ENCODE measurements at places on chromosomes 11 and 22.

DNA sequence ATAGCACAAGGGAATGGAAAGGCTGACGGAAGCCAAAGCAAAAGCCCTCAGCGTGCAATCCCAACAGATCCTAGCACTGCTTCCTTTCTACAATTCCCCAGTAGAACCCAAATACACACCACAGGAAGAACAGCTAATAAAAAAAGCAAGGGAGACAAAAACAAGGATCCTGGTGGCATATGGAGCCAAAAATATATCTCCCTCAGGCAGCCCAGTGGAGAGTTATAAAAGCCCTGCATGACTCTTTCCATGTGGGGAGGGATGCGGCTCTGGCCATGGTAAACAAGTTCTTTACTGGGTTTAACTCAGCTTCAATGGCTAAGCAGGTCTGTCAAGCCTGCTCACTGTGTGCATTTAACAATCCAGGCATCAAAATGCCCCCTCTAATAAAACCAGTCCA, 88.1 kb downstream of the PIWIL4 start:
- no peak for DNase-seq

DNA sequence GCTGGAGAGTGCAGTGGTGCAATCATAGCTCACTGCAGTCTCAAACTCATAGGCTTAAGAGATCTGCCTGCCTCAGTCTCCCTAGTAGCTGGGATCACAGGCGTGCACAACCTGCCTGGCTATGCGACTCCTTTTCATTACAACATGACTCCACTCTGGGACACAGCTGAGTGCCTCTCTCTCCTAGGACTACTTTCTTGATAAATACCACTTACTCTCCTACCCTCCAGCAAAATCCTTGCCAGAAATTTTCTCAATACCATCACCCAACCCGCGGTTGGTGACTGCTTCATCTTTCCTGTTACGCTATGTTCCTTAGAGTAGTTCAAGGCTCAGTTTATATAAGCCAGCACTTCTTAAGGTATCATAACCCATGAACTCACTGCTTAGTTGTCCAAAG, 26.9 kb downstream of the ARFGAP3 start:
- no peak for DNase-seq

GRCh38 chr11:32353884-32354283, 81.5 kb downstream of the WT1 start:
- no peak for DNase-seq

GRCh38 chr11:35257281-35257680, 118.3 kb downstream of the CD44 start:
- no peak for DNase-seq

DNA sequence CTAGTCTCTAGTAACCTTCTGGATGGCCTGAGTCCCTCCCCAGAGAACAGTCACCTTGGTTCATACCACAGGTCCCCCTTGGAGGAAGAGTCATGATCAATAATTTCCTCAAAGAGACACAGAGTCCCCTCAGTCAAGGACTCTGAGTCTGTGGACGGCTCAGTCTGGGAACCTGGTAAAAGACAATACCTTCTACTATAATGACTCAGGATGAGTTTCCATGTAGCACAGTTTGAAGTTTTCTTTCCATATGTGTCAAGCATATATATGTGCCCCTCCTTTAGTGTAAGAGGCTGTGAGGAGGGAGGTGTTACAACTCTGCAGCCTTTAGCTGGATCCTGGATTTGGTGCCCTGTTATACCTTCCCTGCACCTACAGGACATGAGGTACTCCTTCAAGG, 54.4 kb upstream of the TSKU start:
- DNase-seq, result no peak

DNA sequence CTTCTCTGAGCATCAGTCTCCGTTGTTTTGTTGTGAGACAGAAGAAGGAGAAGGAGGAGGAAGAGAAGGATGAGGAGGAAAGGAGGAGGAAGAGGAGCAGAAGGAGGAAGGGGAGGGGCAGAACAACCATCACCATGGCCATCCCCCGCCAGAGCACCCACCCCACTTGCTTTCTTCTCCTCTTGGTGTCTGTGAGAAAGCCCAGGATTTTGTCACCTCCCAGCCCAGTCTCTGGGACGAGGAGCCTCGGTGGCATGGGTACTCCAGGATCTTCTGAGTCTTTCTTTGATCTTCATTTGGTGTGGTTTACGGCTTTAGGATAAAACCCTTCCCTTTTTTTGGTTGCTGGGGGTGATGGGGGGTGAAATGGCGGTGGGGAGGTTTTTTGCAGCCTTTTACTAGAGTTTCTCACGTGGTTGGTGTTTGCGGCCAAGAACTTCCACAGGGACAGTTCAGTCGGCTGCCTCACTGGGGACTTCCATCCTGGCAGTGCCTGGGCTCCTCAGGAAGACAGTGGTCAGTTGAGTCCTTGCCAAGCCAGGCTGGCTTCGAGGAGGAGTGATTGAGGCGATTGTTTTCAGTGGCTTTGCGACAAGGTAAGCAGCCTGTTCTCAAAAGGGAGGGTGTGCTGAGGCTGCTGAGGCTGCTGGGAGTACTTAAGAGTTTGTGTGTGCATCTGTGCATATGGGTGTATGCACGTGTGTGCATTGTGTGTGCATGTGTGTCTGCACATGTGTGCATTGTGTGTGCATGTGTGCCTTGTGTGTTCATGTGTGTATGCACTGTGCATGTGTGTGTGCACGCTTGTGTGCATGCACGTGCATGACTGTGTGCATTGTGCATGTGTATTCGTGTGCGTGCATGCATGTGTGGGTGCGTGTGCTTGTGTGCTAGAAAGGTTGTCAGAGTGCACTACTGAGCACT, 567.5 kb downstream of the TBC1D22A start:
- DNase-seq, result no peak

DNA sequence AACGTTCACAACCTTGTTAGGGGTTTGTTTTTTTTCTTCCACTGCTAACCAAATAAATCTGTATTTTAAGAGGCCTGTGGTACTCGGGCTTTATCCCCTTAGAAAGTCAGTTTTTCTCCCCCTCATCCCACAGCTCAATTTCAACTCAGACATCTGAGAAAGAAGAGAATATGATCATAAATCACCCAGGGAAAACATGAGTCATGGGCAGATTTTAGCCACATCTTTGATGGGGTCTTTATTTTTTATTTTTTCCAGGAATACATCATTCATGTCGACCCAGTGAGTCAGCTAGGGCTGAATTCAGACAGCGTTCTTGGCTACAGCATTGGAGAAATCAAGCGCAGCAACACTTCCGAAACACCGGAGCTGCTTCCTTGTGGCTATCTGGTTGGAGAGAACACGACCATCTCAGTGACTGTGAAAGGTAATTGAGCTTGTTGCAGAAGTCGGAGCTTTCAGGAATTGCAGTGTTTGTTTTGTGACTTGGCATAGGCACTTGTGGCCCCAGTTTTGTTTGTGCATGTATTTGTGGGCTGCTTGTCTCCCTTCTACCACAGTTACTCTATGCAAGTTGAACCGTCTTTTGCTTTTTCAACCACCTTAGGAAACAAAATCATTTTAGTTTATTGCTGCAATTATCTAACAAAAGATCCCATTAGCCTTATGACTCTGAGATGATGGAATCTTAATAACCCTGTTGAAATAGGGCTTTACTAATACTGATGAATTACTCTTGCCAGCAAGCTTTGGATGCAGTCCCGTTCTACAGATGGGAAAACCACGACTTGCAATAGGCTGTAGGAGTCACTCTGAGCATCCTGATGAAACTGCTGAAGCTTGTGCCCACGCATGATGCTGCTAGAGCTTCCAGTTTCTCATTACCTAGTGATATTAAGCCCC, 62.7 kb downstream of the DBX1 start:
- no peak for DNase-seq

- no peak for DNase-seq
Measured at GRCh38 chr11:23536907-23537306, 676.6 kb upstream of the CCDC179 start.

GRCh38 chr11:86816251-86816726, 15.9 kb downstream of the PRSS23 start:
- DNase-seq, result no peak

GRCh38 chr22:41762980-41763779, 37.3 kb upstream of the CCDC134 start:
- DNase-seq, result no peak

GRCh38 chr22:35598396-35598710, 18.8 kb downstream of the MB start:
- DNase-seq, result no peak

DNA sequence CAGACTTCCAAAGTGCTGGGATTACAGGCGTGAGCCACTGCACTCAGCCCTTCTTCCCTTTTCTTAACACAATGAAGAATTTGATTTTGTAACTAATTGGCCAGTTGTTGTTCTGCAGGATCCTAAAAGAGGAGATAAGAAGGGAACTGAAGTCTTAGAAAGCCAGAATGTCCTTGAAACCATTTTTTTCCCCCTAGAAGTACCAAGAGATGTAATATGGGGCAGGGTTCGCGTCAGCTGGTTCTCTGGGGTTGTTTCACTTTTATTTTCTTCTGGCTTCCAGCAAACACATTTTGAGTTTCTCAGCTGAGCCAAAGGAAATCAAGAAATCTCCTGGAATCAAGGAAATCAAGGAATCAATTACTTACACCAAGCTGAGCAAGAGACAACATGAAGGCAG, 7.6 kb upstream of the NUCB2 start:
- no peak for DNase-seq

DNA sequence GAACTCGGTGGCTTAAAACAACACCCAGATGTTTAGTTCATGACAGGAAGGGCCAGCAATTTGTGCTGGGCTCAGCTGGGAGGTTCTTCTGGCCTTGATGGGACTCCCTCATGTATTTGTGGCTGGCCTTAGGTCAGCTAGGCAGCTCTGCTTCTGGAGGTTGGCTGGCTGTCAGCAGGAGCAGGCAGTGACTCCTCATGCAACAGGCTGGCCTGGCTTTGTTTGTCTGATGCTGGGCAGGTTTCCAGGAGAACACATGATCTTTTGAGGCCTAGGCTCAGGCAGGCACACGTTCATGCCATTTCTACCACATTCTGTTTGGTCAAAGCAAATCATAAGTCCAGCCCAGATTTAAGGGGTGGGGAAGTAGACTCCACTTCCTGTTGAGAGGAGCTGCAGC, 571.2 kb downstream of the TBC1D22A start:
- no peak for DNase-seq

DNA sequence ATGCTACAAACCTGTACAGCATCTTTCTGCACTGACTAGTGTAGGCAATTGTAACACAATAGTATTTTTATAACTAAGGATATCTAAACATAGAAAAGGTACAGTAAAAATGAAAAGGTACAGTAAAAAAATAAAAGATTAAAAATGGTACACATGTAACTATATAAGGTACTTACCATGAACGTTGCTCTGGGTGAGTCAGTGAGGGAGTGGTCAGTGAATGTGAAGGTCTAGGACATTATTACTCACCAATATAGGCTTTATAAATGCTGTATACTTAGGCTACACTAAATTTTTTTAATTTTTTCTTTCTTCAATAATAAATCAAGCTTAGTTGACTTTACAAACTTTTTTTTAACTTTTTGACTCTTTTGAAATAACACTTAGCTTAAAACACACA, 59.9 kb downstream of the EIF3M start:
- DNase-seq, result no peak

- DNase-seq, result no peak
Measured at GRCh38 chr11:4123218-4123617, 28.6 kb downstream of the RRM1 start.

DNA sequence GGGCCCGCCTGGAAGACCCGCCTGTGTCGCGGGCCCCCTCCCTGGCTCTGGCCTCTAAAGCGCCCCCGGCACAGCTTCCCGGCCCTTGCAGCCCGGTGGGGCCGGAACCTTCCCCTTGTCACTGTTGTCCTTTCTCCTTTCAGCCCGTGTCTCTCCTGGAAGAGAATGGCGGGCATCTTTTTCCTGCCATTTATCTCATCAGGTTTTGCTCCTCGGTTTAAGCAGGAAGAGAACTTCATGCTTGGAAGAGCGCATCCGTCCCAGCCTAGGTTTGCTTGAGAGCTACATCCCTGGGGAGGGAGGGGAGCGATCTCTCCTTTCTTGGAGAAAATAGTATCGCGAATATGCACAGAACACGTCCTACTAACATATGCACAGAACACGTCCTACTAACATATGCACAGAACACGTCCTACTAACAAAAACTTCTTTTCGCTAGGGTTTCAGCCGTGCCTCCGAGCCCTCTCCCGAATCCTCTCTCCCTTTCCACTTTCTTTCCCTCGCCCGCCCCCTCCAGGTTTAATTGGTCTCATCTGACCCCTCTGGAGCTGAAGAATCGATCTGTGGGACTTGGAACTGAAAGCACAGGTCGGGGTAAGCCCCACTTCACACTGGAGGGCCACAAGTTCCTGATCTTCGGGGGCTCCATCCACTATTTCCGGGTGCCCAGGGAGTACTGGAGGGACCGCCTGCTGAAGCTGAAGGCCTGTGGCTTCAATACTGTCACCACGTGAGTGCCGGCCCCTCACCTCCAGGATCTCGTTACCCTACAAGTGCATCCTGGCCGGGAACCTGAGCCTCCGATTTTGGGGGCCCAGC, 1.2 kb downstream of the GLB1L3 start:
- DNase-seq, result no peak

- peak; percentile 88 for DNase-seq
Measured at GRCh38 chr11:86302092-86302793, at the start of gene HIKESHI. Gene HIKESHI (plus strand): TSS chr11:86302240. CDS start chr11:86302449, 209 bp downstream.

DNA sequence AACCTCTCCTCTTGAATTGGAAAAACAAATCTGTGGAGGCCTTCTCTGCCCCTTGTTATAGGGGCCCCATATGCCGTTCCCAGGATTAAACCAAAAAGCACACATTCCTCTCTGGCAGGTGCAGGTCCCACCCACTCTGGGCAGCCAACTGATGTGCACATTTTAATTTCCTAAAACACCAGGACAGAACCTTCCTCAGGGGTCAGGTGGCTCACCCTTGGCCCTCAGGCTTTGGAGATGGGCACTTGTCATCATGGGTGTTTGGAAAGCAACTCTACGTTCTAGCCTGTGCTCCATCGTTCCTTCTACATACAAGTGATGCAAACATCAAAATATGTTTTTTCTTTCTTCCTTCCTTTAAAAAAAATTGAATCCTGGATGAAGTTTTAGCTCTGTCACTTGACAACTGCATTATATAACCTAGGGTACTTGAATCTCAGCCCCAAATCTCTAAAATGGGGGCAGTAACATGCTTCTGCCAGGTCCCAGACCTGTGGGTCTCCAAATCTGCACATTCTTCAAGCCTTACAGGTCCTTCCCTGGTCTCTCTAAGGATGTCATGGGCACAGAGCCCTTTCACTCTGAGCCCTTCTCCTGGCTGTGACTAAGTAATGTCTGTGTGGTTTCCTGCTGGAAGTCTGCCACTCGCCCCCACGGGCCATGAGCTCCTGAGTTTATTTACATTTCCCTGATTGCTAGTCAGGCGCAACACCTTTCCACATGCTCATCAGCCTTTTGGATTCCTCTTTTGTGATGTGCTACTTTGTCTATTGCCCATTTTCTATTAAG, 43.8 kb downstream of the KCNQ1OT1 start:
- no peak for DNase-seq

GRCh38 chr11:69293087-69293486, 868 bp upstream of the MYEOV start:
- DNase-seq, result no peak

GRCh38 chr11:44519989-44520737, 45.3 kb upstream of the CD82 start:
- no peak for DNase-seq
